Hepatocyte (in vitro differentiated cells): ENCODE measurements at places on chromosomes 5 and 9.

DNA sequence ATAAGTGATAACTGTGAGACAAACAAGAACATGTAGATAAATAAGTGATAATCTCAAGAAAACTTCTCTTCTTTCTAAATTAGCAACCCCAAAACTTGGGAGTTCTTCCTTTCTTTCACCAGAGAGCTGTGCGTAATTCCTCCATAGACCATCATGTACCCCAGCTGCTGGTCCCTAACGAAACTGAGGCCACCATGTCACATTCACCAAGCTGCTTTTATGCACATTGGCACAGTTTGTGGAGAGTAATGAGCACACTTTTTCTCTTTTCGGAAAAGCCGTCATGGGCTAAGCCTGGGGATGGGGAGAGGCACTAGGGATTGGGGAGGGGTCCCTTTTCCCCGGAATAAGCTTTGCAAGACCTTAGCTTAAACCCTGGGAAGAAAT lies 561.4 kb downstream of the BNC2 start:
- no peaks in the 10 kb centered on the region for H3K36me3 ChIP-seq
- H3K27ac ChIP-seq = peak overlapping the region; percentile 60

GRCh38 chr5:56316299-56316994 lies 83.3 kb upstream of the ANKRD55 start:
- no peaks in the 10 kb centered on the region for H3K36me3 ChIP-seq
- DNase-seq = no peak
- peaks cover 11% of the 10 kb centered on the region for H3K4me1 ChIP-seq

GRCh38 chr5:96809921-96810320 lies 2.2 kb upstream of the ERAP1 start:
- H3K36me3 ChIP-seq = no peaks in the 10 kb centered on the region
- no peak overlapping the region for H3K4me3 ChIP-seq
- no peaks in the 10 kb centered on the region for H3K27me3 ChIP-seq
- no peak for DNase-seq
- H3K4me1 ChIP-seq = peaks cover 16% of the 10 kb centered on the region
- H3K27ac ChIP-seq = no peak overlapping the region

GRCh38 chr5:20648981-20649380 lies 661.0 kb upstream of the CDH18 start:
- H3K36me3 ChIP-seq = no peaks in the 10 kb centered on the region
- no peak overlapping the region for H3K4me3 ChIP-seq
- DNase-seq = no peak
- H3K27me3 ChIP-seq = no peaks in the 10 kb centered on the region
- H3K4me1 ChIP-seq = no peaks in the 10 kb centered on the region

DNA sequence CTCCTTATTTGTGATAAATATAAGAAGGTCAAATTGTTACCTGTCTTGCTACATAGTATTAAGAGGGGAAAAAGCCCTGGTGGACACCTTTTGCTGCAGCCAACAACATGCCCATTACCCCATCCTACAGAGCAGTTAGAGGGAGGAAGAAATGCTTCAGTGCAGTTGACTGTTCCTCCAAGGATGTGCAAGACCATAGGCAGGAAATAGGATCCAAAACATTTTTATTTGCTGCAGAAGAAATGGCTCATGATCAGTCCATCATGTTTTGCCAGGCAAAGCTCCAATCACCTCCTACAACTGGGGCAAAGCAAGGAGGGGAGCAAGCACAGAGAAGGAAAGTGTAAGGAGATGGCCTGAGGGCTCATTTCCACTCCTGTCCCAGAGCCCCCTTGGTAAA lies 399.1 kb upstream of the PIK3R1 start:
- H3K4me3 ChIP-seq = no peak overlapping the region
- peaks cover 22% of the 10 kb centered on the region for H3K4me1 ChIP-seq
- no peak for DNase-seq
- H3K27me3 ChIP-seq = no peaks in the 10 kb centered on the region
- no peaks in the 10 kb centered on the region for H3K36me3 ChIP-seq

DNA sequence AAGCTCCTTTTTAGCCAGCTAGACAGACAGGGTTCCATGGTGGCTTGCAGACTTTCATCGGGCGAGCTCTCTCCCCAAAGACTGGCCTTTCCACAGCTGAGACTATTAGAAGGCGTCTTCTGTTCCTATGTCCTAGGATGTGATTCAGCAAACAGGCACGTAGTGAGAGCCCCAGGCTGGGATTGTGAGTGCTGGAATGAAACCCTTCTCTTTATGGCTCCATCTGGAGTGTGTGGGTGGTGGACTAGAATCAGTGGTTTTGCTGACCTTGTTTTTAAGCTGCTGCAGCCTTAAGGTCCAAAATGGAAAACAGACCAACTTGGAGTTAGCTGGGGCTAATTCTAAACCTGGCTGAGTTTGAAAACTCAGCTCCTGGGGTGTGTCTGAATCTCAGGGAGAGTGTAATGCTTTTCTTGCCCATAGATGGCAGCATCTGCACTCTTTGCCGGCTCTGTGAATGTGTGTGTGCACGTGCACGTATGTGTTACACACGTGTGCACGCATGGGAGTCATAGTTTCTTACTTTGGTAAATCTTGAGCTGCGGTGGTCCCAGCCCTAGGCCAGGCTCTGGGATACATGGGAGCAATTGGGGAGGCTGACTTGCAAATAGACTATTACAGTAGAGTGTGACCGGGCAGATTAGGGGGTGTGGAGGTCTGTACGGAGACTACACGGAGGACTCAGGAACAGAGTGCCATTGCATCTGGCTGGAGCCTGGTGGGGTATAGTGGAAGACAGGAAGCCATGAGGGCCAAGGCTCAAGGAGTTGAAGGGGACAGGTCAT lies 10.7 kb downstream of the GSN start:
- H3K36me3 ChIP-seq = no peaks in the 10 kb centered on the region
- peaks cover 55% of the 10 kb centered on the region for H3K4me1 ChIP-seq
- no peaks in the 10 kb centered on the region for H3K27me3 ChIP-seq
- no peak overlapping the region for H3K4me3 ChIP-seq

- no peaks in the 10 kb centered on the region for H3K27me3 ChIP-seq
- H3K4me1 ChIP-seq = peaks cover 24% of the 10 kb centered on the region
- no peaks in the 10 kb centered on the region for H3K36me3 ChIP-seq
- H3K27ac ChIP-seq = peak overlapping the region; percentile 97
- DNase-seq = peak; percentile 18
- peak overlapping the region; percentile 98 for H3K4me3 ChIP-seq
These were observed 1.4 kb downstream of the ZFR start for GRCh38 chr5:32443145-32443540.

DNA sequence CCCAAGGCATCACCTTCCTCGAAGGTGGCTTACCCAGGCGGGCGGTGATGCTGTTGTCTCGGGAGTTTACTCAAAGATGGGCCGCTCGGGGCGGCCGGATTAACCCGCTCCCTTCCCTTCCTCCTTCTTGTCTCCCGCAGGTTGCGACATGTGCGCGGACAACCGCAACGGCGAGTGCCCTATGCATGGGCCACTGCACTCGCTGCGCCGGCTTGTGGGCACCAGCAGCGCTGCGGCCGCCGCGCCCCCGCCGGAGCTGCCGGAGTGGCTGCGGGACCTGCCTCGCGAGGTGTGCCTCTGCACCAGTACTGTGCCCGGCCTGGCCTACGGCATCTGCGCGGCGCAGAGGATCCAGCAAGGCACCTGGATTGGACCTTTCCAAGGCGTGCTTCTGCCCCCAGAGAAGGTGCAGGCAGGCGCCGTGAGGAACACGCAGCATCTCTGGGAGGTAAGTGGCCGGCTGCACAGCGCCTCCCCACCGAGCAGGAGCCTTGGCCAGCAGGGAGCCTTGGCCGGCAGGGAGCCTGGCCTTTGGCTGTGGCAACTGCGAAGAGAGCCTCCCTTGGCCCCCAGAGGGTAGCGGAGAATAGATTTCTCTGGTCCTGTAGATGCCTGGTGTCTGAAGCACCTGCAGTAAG lies 10.6 kb downstream of the PRDM6 start:
- H3K36me3 ChIP-seq = no peaks in the 10 kb centered on the region
- peaks cover 16% of the 10 kb centered on the region for H3K4me1 ChIP-seq
- peak overlapping the region; percentile 14 for H3K4me3 ChIP-seq

- no peaks in the 10 kb centered on the region for H3K27me3 ChIP-seq
- no peaks in the 10 kb centered on the region for H3K36me3 ChIP-seq
- DNase-seq = no peak
These were observed 14.9 kb upstream of the SCGB3A2 start for GRCh38 chr5:147863454-147864158.

- DNase-seq = peak; percentile 66
- no peaks in the 10 kb centered on the region for H3K27me3 ChIP-seq
- H3K4me3 ChIP-seq = no peak overlapping the region
- H3K27ac ChIP-seq = peak overlapping the region; percentile 57
- peaks cover 46% of the 10 kb centered on the region for H3K4me1 ChIP-seq
These were observed 16.5 kb downstream of the SPARC start for GRCh38 chr5:151670083-151670686.

GRCh38 chr5:174688441-174689354 lies 35.7 kb upstream of the MSX2 start:
- H3K4me3 ChIP-seq = no peak overlapping the region
- H3K27ac ChIP-seq = no peak overlapping the region
- no peaks in the 10 kb centered on the region for H3K36me3 ChIP-seq
- peaks cover 21% of the 10 kb centered on the region for H3K27me3 ChIP-seq

GRCh38 chr9:7983490-7983889 lies 183.9 kb upstream of the DMAC1 start:
- H3K4me3 ChIP-seq = no peak overlapping the region
- no peaks in the 10 kb centered on the region for H3K4me1 ChIP-seq
- no peak for DNase-seq
- H3K27me3 ChIP-seq = no peaks in the 10 kb centered on the region

GRCh38 chr5:119059740-119060255 lies 11.1 kb upstream of the DMXL1 start:
- no peaks in the 10 kb centered on the region for H3K4me1 ChIP-seq
- no peak overlapping the region for H3K4me3 ChIP-seq
- H3K36me3 ChIP-seq = no peaks in the 10 kb centered on the region
- DNase-seq = no peak
- H3K27ac ChIP-seq = no peak overlapping the region
- H3K27me3 ChIP-seq = no peaks in the 10 kb centered on the region

DNA sequence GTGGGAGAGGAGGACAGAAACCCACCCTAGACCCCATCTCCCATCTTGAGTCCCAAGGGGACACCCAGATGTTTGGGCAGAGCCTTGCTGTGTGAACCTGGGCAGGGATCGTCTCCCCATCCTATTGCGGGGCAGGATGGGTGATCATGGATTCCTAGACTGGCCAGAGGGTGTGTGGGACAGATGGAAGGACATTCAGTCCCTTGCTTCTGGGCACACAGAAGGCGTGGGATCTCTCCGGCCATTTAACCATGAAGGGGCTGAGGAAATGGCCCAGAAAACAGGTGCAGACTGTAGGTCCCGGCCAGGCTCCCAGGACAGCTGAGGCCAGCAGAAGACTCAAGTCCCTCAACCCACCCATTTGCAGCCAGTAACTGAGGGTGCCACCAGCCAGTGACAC lies 29.9 kb downstream of the PTGES start:
- no peak for DNase-seq
- H3K36me3 ChIP-seq = no peaks in the 10 kb centered on the region
- H3K4me3 ChIP-seq = no peak overlapping the region
- H3K27me3 ChIP-seq = no peaks in the 10 kb centered on the region
- H3K27ac ChIP-seq = no peak overlapping the region

DNA sequence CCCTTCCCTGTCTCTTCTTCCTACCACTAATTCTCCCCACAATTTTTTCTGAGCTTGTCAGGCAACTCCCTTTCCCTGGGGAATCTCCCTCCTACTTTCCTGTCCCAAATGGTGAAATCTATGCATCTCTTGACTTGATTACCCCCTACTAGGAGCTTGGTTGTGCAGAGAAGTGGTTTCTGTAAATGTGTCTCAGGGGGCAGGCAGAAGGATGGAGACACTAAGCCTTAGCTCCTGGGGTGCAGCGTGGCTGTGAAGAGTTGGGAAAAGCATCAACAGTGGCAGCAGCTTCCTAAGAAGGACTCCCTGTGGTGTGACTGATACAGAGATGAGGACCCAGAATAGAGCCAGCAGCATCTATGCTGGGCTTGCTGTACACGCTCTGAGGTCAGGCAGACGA lies 62.3 kb downstream of the NRG2 start:
- peaks cover 6% of the 10 kb centered on the region for H3K27me3 ChIP-seq
- H3K4me3 ChIP-seq = no peak overlapping the region

- H3K27ac ChIP-seq = no peak overlapping the region
- H3K4me1 ChIP-seq = peaks cover 14% of the 10 kb centered on the region
- no peaks in the 10 kb centered on the region for H3K27me3 ChIP-seq
- no peaks in the 10 kb centered on the region for H3K36me3 ChIP-seq
- no peak overlapping the region for H3K4me3 ChIP-seq
These were observed 126.4 kb upstream of the RAI14 start for GRCh38 chr5:34529581-34530331.

DNA sequence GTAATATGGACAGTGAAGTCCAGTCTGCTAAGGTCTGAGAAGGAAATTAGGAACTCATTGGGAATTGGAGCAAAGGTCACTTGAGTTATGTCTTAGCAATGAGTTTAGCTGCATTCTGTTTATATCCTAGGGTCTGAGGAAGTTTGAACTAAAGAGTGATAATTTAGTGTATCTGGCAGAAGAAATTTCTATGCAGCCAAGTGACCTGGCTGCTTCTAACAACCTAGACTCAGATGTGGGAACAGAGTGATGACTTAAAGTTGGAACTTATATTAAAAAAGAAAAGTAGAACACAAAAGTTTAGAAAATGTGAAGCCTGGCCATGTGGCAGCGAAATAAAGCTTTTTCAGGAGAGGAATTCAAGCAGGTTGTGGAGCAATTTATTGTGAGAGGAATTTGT lies 106.2 kb downstream of the PRDM9 start:
- no peak overlapping the region for H3K4me3 ChIP-seq
- DNase-seq = no peak
- no peaks in the 10 kb centered on the region for H3K27me3 ChIP-seq
- no peaks in the 10 kb centered on the region for H3K4me1 ChIP-seq

DNA sequence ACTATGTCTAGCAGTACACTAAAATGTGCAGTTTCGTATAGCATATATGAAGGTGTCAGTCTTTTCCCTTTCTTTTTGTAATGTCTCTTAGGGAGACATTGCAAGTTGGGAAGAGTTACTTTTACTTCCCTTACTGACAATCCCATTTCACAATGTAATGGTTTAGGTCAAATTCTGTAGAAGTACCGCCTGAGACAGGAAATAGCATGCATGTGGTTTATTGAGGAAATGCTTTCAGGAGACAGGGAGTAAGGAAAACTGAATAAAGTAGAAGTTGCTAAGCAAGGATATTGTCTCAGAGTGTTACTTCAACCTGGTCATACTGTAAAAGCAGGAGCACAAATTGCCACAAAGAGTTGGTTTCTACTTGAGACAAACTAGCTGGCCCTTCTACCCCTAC lies 32.1 kb upstream of the MSANTD3 start:
- H3K36me3 ChIP-seq = no peaks in the 10 kb centered on the region
- no peaks in the 10 kb centered on the region for H3K4me1 ChIP-seq
- H3K27ac ChIP-seq = no peak overlapping the region

DNA sequence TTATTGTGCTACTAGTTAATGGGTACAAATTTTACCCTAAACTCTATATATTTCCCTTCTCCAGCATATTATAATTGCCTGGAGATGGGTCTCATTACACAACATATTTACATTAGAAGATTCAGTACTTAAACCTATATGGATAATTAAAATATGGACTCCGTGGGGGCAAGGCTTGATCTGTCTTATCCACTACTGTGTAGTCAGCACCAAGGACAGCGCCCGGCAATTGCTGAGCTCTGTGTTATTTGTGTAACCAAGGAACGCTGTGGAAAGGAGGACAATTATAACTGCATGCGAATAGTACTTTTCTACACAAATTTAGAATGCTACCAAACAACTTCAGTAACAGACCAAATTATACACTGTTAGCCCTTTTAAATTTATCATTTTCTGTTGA lies 77.7 kb downstream of the DNAH5 start:
- peak; percentile 68 for DNase-seq
- no peak overlapping the region for H3K4me3 ChIP-seq
- H3K36me3 ChIP-seq = no peaks in the 10 kb centered on the region
- H3K27ac ChIP-seq = no peak overlapping the region

GRCh38 chr5:7245121-7245651 lies 150.8 kb upstream of the ADCY2 start:
- no peak overlapping the region for H3K27ac ChIP-seq
- H3K36me3 ChIP-seq = no peaks in the 10 kb centered on the region
- H3K4me1 ChIP-seq = no peaks in the 10 kb centered on the region
- DNase-seq = no peak
- no peak overlapping the region for H3K4me3 ChIP-seq
